ENCODE measurements at places on chromosomes 7 and 10.

- no peak for DNase-seq
These were observed 23.0 kb downstream of the BZW2 start for GRCh38 chr7:16668978-16669377.

DNA sequence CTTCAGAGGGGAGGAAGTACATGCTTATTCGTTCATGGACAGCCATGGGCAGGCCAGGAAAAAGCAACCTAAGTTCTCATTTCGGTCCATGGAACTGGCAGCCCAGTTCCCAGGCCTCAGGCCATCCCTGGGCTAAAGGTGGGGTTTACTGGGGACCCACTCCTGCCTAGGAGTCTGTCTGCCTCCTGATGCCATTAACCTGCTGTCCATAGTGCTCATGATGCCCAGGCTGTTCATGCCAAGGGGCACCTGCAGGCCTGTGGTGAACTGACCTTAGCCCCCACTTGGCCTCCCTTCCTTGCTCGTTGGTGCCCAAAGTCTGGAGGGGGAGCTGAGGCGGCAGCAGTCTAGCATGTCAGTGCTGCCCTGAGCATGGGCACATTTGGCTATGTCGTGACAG, 450.2 kb upstream of the MBL2 start:
- no peak for DNase-seq

GRCh38 chr7:121529003-121529402, 132.9 kb upstream of the FAM3C start:
- no peak for DNase-seq

GRCh38 chr10:96236090-96236478, 35.3 kb downstream of the BLNK start:
- DNase-seq, result no peak

Data from kidney tubule cell (primary cell).